ENCODE measurements at places on chromosomes 5 and 9.

DNA sequence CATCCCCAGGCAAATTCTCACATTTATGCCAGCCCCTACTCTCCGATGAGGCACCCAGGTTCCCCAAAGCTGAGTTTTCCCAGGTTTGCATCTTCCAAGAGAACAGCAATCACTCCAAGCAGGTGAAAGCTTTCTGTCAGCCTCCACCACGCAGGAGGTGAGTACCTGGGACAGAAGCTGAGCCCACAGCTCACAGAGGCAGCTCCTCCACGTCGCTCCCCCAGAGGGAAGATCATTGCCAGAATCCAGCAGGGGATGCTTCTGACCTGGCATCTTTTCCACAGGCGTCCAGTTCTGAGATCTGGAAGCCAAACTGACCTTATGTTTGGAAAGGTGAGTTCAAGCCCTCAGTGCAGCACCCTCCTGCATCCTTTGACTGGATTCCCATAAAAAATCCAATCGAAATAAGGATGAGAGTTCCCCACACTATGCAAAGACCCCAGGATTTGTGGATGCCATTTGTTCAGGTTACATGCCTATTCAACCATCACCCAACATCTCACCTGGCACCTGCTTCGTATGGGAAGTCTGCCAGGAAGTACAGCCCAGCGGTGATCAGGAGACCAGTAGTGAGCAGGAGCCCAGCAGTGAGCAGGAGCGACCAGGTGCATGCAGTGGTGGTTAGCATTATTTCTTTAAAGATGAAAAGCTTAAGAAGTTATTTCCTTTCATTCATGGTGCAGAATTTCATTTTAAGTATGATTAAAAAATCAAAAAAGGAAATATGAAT lies 47.4 kb upstream of the OLFM1 start:
- peak; percentile 84 for DNase-seq

DNA sequence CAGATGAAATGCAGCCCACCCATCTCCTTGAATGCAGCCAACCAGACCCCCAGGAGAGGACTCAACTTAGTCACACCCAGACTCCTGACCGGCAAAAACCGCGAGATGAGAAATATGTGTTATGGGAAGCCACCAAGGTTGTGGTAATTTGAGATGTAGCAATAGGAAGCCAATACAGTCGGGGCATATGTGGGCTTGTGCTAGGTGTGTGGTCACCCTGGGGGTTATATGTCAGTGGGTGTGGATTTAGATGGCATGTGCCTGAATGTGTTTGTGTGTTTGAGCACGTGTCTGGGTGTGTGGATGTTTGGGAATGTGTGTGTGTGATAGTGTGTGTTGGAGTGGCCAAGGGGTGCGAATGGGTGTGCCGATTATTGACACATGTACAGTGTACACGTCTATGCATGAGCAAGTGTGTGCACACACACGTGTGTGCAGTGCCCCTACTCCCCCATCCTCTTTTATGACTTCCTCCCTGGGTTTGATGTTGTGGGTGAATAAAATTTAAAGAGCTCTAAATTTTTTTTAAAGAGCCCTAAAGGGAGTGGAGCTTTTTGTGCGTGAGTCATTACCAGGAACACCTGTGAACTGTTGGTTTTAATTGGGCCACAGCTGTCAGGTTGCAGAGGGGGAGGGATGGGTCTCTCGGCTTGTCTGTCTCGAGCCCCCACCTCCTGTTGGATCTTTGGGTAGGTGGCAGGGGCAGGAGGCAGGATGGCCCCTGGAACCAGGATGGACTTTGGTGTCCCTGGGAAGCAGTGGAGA lies 86.8 kb downstream of the LHX2 start:
- DNase-seq, result peak; percentile 22

DNA sequence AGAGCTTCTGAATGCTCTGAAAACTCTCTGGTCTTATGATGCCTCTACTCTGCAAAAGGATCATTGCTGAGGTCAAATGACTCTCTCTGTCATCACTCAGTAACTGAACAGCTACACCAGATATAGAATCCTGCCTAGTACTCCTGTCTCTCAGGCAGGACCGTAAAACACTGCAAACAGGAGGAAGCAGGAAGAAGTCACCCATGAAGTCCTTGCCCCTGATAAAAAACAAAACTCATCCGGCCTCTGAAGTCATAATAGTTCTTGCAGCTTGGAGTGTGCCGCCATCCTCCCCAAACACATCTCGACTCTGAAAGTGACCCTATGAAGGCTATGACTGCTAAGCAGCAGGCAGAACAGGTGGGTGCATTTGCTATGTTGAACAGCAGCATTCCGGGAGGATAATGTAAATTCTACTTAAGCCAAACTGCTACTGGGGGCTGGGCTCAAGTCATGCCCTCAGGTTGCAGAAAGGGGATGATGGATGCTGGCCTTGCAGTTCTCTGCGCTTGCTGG lies 81.9 kb upstream of the FAM169A start:
- no peak for DNase-seq

DNA sequence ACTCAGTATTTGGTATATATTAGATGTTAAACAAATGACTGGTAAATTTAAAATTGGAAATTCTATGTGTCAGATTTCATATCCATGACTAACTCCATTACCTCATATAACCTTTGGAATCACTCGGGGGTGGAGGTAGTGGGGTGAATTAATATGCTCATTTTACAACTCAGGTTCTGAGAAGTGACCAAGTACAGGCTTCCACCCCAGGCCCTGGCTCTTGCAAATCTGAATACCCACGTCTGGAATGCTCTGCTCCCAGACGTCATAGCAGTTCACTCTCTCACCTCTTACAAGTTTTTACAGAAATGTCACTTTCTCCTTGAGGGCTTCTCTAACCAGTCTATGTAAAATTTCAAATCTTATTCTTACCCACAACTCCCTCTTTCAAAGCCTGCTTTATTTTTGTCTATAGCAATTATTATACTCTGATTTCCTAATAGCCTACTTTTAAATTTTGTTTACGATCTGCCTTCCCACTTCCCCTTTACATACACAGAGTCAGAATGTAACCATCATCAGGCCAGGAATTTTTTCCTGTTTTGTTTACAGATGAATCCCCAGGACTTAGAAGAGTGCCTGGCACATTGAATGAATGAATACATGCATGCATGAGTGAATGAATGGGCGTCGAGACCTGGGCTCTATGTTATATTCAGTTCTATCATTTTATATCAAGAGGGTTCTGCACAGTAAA lies 134.1 kb upstream of the IFNE start:
- DNase-seq, result no peak

GRCh38 chr5:138824516-138824915 lies 50.6 kb downstream of the LRRTM2 start:
- no peak for DNase-seq

DNA sequence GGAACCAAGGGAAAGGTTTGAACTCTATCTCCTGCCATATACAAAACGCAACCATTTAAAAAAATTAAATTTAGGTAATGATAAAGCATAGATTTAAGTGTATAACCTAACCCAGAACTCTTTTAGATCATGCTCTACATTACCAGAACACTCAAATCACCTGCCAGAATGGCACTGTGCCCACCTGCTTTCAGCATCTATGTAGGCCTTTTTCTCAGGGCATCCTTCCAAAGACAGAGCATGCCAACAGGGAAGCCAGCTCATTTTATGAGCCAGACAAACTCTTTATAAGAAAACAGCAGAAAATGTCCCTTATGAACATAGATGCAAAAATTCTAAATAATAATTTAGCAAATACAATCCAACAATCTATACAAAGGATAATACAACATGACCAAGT lies 47.9 kb upstream of the SMAD5 start:
- peak; percentile 2 for DNase-seq

DNA sequence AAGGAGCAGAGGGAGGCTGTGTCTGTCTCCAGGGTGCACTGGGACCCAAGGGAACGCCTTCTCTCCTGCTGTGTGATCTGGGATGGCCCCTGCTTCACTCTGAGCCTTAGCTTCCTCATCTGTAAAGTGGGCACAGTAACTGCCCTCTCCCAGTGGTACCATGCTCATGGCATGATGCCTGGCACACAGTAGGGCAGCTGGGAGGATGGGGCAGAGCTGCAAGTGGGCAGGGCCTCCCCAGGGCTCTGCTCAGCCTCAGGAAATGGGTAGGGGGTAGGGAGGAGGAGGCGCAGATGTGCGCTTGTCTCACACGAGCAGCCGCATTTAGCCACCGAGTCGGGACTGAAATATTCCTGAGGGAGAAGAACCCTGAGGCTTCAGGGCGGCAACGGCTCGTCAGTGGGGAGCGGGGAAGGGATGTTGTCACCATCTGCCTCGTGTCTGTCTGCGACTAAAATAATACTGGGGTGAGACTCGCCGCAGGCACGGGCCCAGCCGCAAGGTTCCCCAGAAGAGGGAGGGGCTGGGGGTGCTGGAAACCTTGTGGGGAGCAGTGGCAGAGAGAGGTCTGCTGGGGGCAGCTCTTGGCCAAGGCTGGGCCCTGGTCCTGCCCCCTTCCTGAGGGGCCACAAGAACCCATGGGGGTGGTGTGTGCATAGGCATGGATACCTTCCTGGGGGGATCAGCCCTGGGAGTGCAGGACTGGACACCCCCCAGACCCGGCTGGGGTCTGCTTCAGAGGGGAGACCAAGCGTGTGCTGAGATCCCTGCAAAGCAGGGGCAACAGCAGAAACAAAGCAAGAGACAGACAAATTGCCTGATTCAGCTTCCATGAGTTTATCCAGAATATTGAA lies 55.2 kb upstream of the PSD2 start:
- no peak for DNase-seq

GRCh38 chr9:71910650-71911060 lies 338 bp downstream of the ABHD17B start:
- DNase-seq, result no peak

GRCh38 chr5:1130218-1130946 lies 18.5 kb upstream of the SLC12A7 start:
- DNase-seq, result peak; percentile 88

DNA sequence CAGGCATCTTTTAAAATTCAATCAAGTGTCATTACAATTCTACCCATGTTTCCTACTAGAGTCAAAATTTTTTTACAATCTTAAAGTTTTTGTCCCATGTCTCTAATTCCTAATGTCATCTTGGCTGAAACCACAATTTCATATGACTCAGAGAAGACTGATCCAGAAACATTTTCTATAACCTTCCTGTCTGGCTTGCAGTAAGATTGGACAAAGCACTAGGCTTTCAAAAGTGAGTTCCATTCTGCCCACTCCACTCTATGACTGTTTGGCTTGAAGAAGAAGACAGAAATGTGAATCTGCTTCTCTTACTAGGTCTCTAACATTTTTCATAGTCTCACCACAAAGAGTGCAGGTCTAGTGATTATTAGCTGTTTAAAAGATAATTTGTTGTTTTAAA lies 88.8 kb downstream of the NR3C1 start:
- DNase-seq, result no peak

- no peak for DNase-seq
These were observed 73.3 kb upstream of the PCA3 start for GRCh38 chr9:76690973-76691370.

- no peak for DNase-seq
These were observed 217.0 kb downstream of the PCSK5 start for GRCh38 chr9:76107482-76107881.

DNA sequence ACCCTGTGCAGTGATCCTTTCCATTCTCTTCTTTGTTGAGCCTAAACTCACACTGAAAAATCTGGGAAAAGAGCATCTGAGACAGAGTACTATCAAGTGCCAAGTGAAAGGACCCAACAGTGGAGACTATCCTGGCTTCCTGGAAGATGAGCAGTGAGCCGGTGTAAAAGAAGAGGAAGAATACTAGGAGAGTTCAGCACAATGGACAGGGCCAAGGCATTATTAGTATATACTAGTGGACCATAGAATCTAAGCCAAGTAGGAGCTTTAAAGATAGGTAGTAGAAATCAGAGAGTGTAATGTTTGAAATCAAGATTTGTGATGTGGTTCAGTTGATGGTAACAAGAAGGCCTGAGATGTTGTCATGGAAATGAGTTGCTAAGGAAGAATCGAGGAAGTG lies 140.8 kb downstream of the CAMK4 start:
- no peak for DNase-seq

- no peak for DNase-seq
These were observed 312.9 kb downstream of the ADGRV1 start for GRCh38 chr5:90871391-90871991.

DNA sequence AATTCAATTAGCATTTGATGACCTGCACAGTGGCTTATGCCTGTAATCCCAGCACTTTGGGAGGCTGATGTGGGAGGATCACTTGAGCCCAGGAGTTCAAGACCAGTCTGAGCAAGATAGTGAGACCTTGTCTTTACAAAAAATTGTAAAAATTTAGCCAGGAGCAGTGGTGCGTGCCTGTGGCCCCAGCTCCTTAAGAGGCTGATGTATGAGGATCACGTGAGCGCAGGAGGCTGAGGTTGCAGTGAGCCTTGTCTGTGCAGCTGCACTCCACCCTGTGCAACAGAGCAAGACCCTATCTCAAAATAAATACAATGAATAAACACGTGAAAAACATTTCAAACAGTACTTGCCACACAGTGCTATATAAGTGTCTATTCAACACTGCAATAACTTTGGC lies 4.2 kb downstream of the ABCA1 start:
- peak; percentile 2 for DNase-seq

DNA sequence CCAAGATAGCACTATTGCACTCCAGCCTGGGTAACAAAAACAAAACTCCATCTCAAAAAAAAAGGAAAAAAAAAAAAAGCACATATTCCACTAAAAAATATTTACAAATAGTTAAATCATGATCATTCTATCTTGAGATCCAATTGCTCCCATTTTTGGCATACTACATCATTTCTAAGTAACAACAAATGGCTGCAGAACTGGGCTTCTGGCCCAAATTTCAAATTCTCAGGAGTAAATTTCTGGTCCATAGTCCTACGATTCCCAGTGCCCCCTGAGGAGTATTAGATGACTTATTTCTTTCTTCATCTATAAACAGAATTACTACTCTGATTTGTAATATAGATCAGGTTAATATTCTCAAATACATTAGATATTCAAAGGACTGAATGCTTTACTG lies 62.1 kb downstream of the CEMIP2 start:
- no peak for DNase-seq

GRCh38 chr9:123058834-123059233 lies 25.4 kb downstream of the GPR21 start:
- no peak for DNase-seq

DNA sequence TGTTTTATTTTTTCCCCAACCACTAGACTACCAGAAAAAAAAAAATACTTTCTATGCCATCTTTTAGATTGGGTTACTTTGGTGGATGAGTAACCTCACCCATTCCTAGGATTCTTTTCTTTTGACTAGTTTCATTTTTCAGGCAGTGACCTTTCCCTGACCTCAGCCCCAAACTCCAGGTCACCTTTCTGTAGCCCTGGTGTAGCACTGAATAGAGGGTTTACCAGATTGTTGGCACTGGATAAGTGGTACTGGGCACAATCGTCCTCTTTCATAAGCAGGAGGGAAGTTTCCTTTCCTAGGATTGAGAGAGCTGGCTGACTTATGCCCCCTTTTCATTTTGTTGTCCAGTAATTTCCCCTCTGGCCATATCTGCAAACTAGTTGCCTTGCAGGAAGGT lies 169.4 kb upstream of the TMEM161B start:
- DNase-seq, result no peak

- DNase-seq, result no peak
These were observed 581.5 kb downstream of the CCDC171 start for GRCh38 chr9:16134351-16134750.

- no peak for DNase-seq
These were observed 399.8 kb downstream of the OSTF1 start for GRCh38 chr9:75487856-75488718.

GRCh38 chr5:150052956-150053712 lies 33.2 kb downstream of the CSF1R start:
- no peak for DNase-seq

GRCh38 chr5:128491291-128491690 lies 46.8 kb downstream of the FBN2 start:
- DNase-seq, result no peak

Data from DMS79 treated with DMSO at 0.1 percent for 48 hours (cell line).